Stimulated activated CD8-positive, alpha-beta memory T cell treated with anti-CD3 and anti-CD28 coated beads, Interleukin-4, amount 100 ng/mL, for 1 hour (primary cell): ENCODE measurements at places on chromosomes 16 and 17.

- no peak for DNase-seq
Measured at GRCh38 chr16:3664187-3664896, 9.9 kb downstream of the DNASE1 start.

DNA sequence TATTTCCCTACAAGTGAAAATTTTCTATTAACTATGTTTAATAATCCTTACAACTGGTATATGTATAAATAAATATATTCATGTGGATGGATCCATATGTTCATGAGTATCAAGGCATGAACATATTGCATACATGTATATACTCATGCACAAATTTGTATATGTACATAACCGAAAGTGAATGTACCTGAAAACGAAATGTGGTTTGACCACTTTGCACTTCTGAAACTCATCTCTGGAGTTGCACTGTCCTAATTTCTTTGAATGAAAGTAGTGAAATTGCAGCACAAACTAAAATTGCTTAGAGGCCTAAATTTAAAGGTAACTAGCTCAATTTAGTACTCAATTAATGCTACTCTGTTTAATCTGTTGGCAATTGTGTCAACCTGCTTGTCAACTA lies 27.4 kb upstream of the GNAO1 start:
- DNase-seq: no peak

DNA sequence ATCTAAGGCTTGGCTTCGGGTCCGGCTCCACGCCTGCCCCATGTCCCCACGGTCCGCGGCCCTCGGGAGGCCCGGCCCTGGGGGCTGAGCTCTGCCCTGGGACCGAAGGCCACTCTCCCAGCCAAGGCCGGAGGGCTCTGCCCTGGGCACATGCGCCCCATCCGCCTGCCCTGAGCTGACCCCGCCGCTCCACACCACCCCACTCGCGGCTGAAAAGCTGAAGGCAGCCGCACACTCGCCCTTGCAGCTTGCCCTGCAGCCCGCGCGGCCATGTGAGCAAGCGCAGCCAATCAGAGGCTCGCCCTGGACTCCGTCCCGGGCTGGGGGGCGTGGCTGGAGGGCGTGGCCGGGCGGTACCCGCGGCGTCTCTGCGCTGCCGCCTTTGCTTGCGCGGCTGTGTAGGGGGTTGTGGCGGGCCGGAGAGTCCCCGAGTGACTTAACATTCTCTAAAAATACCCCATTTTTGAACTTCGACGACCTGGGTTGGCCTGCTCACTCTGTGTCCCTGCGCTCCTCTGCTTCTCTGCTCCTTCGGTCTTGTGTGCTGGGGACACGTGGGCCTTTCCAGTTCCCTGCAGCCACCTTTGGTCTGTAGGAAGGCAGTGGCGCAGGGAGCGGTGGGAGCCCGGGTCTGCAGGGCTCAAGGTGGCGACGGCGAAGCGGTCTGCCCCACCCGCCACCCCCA lies 8.8 kb upstream of the MAP2K3 start:
- peak; percentile 94 for DNase-seq

GRCh38 chr16:89266521-89267134 lies 49.1 kb downstream of the ZNF778 start:
- DNase-seq: no peak

GRCh38 chr16:68279726-68280558 lies 15.6 kb downstream of the SLC7A6 start:
- no peak for DNase-seq

GRCh38 chr16:20611350-20611902 lies 35.3 kb upstream of the ACSM2B start:
- no peak for DNase-seq

- no peak for DNase-seq
Measured at GRCh38 chr17:50458270-50458669, 10.4 kb downstream of the CHAD start.

- DNase-seq: no peak
Measured at GRCh38 chr17:42407289-42407836, 15.7 kb downstream of the CAVIN1 start.

GRCh38 chr17:28712032-28712704 lies 480 bp upstream of the PROCA1 start:
- no peak for DNase-seq

DNA sequence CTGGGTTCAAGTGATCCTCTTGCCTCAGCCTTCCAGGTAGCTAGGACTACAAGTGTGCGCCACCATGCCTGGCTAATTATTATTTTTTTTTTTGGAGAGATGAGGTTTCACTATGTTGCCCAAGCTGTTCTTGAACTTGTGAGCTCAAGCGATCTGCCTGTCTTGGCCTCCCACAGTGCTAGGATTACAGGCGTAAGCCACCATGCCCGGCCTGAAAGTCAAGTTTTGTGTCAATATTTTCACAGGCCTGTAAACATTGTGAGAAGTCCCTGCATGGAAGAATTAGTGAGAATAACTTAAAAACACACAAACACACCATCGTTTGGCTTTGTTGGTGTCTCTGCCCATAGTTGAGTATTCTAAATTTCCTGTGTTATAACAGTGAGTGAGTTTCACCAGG lies 22.2 kb downstream of the NUP85 start:
- no peak for DNase-seq
